ENCODE measurements at places on chromosomes 5 and 9.

- no peak for DNase-seq
Observed at GRCh38 chr5:172854451-172854871, 20.4 kb downstream of the ERGIC1 start.

GRCh38 chr9:131666774-131667173, 73.1 kb downstream of the RAPGEF1 start:
- no peak for DNase-seq

DNA sequence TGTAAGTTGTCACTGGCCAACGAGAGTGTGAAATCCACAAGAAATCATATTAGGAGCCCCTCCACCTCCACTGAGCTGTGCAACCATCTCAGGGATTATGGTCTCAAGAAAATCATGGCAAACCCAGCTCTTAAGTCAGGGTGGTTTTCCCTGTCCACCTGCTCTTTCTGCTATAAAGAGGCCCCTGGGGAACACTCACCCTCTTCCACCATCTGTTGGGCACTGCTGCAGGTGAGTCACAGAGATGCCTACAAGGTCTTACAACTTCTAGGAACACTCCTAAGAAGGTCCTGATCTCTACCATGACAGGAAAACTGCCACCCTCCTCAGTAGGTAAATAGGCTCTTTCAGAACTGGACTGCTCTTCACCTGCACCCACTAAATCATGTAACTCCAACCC, 61.8 kb downstream of the DRD1 start:
- DNase-seq, result no peak

DNA sequence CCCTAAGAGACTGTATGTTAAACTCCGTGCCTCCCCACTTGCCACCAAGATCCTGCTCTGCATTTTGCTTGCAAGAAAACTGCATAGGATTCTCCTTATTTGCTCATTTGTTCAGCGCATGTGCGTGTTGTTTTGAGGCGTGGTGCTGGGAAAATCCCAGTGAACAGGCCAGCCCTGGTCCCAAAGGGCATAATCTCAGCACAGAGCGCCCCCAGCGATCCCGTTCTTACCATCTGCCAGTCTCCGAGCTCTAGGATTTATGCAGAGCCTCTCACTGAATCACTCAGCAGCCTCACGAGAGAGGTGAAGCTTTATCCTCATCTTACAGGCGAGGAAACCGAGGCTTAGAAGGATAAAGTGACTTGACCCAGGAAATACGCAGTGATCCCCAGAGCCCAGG, 11.5 kb downstream of the PRRX2 start:
- DNase-seq, result no peak

- no peak for DNase-seq
Observed at GRCh38 chr9:86907346-86907745, 40.0 kb downstream of the GAS1 start.

- DNase-seq, result no peak
Observed at GRCh38 chr9:131640438-131641137, 95.3 kb downstream of the PRRT1B start.

- DNase-seq, result no peak
Observed at GRCh38 chr9:97640325-97640724, 6.7 kb downstream of the NCBP1 start.

Measured in AG09319 (cell line).